ENCODE measurements at places on chromosomes 16 and 17.

- no peak for DNase-seq
These were observed 33.8 kb downstream of the GTF3C1 start for GRCh38 chr16:27515874-27516353.

- DNase-seq: no peak
These were observed 63.6 kb downstream of the SHISA6 start for GRCh38 chr17:11304568-11304967.

DNA sequence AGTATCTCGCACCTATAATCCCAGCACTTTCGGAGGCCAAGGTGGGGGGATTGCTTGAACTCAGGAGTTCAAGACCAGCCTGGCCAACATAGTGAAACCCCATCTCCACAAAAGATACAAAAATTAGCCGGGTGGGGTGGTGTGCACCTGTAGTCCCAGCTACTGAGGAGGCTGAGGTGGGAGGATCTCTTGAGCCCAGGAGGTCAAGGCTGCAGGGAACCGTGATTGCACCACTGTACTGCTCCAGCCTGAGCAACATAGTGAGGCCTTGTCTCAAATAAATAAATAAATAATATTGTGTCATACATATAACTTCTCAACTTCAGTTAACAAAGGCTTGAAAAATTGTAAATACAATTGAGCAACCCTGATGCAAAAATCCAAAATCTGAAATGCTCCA lies 8.2 kb downstream of the AMFR start:
- no peak for DNase-seq

- DNase-seq: no peak
These were observed 7.2 kb upstream of the MYCBPAP start for GRCh38 chr17:50501054-50501453.

GRCh38 chr16:50099957-50100648 lies 34.3 kb downstream of the HEATR3 start:
- DNase-seq: no peak

GRCh38 chr17:59764292-59764741 lies 56.9 kb downstream of the VMP1 start:
- DNase-seq: no peak

DNA sequence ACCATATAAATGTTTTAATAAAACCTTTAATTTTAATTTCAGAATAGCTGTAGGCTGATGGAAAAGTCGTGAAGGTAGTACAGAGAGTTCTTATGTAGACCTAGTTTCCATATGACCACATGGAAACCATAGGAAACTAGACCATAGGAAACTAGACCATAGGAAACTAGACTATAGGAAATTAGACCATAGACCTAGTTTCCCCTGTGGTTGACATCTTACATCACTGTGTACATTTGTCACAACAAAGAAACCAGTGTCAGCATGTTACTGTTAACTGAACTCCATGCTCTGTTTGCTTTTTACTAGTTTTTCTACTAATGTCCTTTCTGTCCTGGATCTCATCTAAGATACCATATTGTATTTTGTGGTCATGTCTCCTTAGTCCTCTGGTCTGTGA lies 14.6 kb downstream of the NUDT7 start:
- DNase-seq: no peak

- no peak for DNase-seq
These were observed 26.5 kb upstream of the SPNS3 start for GRCh38 chr17:4407216-4407615.

DNA sequence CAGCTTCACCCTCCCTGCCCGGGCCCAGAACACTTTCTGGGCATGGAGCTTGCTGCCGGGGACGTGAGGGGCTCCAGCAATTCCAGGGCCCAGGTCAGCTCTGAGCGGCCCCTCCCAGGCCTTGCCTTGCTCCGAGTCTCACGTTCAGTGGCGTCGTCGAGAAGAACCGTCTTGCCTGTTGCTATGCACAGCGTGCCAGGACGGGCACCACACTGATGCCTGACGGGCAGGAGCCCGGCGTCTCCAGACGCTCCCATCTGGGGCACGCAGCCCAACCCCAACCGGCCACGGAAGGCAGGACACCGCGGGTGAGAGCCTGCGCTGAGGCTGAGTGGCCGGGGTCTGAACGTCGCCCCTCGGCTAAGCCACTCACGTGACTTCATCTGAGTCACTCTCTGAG lies 27.1 kb downstream of the TIMM22 start:
- no peak for DNase-seq

DNA sequence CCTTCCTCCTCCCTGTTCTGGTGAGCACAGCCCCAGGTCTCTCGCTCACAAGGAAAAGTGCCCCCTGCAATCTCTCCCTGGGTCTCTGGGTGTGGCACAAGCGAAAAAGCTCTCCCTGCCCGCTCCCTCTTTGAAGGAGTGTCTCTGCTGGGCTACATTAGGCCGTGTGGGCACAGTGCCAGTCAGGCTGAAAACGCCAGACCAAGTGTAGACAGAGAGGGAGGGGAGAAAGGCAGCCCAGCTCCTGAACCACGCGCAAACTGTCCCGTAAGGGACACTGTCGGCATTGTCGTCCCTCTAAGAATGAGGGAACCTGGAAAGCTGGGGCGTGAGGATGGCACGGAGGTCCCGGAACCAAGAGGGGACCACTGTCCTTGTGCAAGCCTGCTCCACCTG lies 3.9 kb downstream of the SMIM5 start:
- DNase-seq: no peak

GRCh38 chr17:53724726-53725125 lies 98.0 kb upstream of the KIF2B start:
- no peak for DNase-seq

GRCh38 chr17:71600137-71600789 lies 520.6 kb upstream of the SOX9 start:
- DNase-seq: no peak

- DNase-seq: peak; percentile 20
These were observed 56.9 kb upstream of the FASN start for GRCh38 chr17:82154881-82155331.

DNA sequence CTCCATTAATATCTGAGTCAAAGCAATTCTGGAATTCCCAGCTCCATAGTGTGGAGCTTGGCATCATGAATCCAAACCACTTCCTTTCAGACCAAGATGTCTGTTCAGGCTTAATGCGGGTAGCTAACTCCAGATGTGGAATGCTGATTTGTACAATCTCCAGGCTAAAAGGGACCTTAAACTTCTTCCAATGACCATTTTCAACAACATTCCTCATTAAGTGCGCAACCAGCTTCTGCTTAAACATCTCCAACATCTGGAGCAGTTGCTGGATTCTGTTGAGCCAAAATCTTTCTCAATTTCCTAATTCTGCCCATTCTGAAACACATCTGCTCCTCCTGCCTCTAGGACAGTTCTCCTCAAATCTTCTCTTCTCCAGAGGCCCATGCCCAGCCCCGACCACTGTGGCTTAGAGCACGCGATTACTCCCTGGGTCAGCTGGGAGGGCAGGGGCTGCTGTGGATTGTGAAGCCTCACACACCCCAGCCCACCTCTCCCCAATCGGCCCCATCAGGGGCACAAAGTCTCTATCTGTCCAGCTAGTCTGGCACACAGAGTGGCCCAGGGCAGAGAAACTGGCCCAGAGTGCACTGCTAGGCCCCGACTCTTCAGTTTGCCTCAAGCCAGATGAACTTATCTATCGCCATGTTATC lies 36.2 kb downstream of the ASPA start:
- no peak for DNase-seq

- no peak for DNase-seq
These were observed 2.9 kb downstream of the ABCC1 start for GRCh38 chr16:15952265-15952711.

DNA sequence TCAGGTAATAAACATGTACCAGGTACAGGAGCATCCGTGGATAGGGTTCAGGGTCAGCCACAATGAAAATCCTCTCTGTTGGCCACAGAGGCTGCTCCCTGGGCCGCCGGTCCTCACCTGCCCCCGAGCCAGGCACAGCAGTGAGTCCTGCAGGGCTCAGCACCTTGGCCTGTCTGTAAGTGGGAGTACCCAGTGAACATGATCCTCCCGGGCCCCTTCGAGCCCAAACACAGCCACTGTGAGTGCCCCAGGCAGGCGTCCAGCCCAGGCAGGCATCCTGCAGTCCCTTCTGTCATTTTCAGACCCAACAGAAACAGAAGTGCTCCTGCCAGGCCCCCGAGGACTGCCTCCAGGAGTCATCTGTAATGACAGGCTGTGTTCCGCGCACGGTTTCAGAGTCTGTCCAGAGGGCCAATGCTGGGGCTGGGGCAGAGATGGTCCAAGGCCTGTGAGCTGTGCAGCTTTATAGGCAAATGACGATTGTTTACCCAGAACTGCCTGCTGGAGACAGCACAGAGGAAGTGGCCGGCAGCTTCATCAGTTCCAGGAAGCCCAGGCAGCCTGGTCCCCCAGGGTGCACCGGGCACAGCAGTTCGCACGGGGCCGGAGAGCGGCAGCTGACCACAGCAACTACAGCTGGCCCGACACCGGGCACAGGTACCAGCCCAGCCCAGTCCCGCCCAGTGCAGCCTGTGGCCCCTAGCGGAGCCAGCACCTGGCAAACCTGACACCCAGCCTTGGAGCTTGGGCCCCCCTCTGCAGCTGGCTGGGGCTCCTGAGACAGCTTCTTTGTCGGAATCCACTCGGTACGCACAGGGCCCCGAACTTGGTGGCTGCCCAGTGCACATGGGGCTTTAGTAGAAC lies 13.2 kb downstream of the SLC7A5 start:
- no peak for DNase-seq

GRCh38 chr17:78430892-78431691 lies 52.6 kb downstream of the PGS1 start:
- no peak for DNase-seq

DNA sequence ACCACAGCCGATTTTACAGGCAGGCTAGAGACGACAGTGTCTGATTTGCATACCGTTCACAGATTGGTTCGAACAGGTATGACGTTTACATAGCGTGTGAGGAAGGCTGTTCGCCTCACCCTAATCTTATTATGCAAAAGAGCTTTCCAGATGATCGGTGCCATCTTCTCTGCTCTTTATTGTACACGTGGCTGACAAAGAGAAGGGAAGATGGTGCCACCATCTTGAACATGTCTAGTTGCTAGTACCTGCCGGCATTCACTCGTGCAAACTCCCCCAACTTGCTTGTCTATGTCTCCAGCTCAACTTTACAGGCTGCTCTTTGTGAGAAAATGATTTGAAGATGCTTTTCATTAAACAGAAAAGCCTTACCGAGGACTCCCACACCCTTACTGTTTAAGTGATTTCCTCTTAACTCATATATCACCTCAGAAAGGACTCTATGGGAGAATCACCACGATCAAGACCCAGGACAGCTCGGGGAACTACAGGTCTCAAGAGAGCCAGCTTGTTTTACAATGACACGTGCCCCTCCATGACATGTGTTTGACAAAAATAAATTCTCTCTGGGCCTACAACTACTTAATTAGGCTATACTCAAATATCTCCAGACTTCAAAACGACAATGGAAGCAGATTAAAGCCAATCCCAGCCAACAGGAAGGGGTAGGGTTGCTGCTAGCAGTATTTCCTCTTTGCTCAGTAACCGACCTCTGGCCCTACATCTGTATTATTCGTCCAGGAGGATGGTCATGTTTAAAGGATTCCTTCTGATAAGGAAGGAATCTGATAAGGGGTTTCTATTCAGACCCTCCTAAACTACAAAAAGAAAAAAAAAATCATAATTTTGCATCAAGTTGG lies 480.6 kb downstream of the TMEM114 start:
- no peak for DNase-seq

DNA sequence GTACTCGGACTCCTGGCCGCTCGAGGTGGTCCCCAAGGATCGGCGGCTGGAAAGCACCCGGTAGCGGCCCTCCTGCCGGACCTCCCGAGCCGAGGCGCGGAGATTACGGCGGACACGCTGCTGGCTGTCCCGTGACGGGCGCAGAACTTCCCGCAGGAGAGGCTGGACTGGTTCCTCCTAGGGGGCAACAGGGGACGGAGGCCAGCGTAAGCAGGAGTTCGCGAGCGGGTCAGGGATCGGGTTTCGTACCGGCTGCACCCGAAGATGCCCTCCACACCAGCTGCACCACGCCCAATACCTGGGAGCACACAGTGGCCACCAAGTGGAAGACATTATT lies 341 bp downstream of the SLC7A6OS start:
- DNase-seq: no peak

DNA sequence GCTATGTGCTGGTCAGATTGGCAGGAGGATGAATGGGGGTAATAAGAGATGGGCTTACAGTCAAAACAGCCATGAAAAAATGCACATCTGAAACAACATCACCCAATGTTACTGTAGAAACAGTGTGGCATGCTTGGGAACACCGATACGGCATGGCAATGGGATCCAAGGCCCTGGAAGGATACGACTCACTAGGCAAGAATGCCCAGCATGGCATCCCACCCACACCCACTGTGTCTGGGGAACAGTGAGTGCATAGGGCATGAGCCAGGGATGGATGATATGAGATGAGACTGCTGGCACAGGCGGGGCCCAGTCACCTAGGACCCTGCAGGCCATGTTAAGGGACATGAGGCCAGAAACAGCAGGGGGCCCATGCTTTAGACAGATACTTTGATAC lies 11.5 kb downstream of the TRIM25 start:
- no peak for DNase-seq

DNA sequence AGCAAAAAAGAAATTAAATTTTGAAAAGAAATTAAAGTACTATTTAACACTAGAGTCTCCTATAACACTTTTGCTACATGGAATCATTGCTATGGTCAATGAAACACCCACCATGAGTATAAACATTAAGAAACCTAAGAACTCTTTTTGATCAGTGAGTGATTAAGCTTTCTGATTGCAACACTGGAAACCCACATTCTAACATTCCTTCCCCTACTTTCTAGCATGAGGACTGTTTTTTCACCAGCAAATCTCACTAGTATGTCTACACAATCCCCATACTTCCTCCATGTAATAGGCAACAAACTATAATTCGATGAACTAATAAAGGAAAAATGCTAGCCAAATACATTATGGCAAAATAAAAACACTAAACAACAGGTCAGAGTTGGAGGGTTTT lies 54.7 kb downstream of the SKAP1 start:
- no peak for DNase-seq

DNA sequence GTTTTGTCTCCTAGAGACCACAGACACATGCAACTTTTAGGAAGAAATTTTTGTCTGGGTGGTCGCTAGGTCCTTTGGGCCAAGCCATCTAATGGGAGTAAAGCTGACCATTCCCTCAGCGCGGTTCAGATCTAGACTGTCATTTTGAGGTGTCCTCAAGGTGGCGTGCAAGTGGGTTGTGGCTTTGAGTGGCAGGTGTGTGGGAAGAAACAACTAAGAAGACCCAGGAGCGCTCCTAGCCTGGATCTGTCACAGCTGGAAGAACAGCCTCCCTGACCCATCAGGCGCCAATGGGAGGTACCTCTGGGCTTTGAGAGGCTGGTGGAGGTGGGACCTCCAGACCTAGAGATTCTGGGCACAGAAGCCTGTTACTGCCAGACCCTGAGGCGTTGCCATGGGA lies 645.1 kb downstream of the KCNJ18 start:
- DNase-seq: no peak

- peak; percentile 75 for DNase-seq
These were observed 25.8 kb upstream of the HLF start for GRCh38 chr17:55238931-55239297.
